ENCODE measurements at places on chromosomes 16 and 17. TPM values are rescaled to one million over a fixed set of nuclear protein-coding genes. Genes with fewer than 3 reads are reported as not detected.

The EIF1 gene
- total RNA-seq = 1,902 TPM

The EVI2B gene
- total RNA-seq = under 0.01 TPM

The USP7 gene
- total RNA-seq = 52.7 TPM

GRCh38 chr16:71214746-71215381 is 15.7 kb downstream of the HYDIN start:
- DNase-seq = peak; percentile 11

DNA sequence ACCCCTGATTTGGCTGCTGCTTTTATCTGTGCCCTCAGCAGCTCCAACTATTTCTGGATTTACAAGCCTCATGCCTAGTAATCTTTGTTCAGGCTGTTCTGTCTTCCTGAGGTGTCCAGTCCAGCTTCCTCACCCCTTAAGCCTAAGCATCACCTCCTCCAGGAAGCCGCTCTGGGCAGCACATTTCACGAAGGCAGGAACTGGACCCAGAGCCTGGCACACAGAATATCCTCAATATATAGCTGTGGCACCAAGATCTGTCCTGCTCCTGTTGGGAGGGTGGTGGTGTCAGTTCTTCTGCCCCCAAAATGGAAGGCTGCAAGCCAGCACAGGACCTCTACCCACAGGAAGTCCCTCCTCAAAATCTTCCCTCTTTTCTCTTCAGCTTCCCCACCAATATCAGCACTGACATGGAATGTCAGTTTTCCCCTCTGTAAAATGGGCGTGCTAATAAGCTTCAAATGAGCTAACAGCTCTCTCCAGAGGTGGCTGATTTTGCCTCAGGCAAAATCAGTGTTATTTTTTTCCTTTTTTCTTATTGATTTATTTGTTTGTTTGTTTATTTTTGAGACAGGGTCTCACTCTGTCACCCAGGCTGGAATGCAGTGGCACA is 6.9 kb upstream of the NEUROD2 start:
- DNase-seq = no peak

DNA sequence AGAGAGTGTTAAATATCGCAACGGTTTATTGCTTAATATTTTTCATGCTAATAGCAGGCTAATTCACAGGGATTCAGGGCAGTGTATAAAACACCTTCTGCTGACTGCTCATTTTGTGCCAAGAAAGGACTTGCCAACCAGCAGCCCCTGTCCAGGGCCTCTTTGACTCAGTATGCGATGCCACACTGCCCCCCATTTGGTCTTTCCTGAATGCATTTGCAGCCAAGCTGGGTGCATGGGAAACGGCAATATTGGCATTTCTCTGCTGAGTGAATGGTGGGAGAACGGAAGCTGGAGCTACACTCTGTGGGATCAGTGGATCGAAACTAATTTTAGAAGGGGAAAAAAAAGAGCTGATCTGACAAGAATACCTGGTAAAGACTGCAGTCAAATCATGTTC is 152.9 kb upstream of the C16orf82 start:
- DNase-seq = no peak

DNA sequence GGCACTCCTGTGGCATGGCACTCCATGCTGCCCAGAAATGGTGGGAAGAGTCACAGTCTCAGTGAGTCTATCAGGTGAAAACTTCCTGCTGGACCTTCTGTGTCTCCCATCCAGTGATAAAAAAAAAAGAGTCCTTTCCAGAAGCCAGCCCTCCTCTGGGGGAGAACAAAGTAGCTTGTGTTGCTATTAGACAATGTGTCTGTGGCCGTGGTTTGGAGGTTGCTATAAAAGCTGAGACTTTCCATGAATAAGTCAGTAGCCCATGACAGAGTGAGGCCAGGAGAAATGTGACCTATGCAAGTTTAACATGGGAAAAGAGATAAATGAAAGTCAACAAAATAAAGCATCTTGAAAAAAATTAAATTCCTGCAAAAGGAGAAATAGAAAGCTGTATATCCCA is 250.7 kb upstream of the MON1B start:
- DNase-seq = no peak

DNA sequence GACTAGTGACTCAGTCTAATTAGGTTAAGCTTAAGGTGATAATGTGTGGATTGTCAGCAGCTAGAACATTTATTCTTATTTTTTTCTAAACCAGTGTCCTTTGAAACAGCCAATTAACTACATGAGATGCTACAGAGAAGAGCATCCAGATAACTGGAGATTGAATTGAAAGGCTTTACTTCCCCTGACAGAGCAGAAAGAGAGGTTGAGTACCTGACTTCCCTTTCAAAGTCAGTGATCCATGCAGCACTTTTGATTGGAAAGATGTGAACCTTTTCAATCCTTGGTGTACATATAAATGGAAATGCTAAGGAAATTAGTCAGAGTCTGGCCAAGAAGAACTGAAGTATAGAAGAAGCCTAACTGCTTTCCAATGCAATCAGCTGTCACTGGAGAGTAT is 653.8 kb downstream of the CDH8 start:
- DNase-seq = no peak

- no peak for DNase-seq
These were observed 37.1 kb upstream of the LHX1 start for GRCh38 chr17:36900160-36900512.

GRCh38 chr16:69564845-69565670 is 708 bp upstream of the NFAT5 start:
- DNase-seq = peak; percentile 16

DNA sequence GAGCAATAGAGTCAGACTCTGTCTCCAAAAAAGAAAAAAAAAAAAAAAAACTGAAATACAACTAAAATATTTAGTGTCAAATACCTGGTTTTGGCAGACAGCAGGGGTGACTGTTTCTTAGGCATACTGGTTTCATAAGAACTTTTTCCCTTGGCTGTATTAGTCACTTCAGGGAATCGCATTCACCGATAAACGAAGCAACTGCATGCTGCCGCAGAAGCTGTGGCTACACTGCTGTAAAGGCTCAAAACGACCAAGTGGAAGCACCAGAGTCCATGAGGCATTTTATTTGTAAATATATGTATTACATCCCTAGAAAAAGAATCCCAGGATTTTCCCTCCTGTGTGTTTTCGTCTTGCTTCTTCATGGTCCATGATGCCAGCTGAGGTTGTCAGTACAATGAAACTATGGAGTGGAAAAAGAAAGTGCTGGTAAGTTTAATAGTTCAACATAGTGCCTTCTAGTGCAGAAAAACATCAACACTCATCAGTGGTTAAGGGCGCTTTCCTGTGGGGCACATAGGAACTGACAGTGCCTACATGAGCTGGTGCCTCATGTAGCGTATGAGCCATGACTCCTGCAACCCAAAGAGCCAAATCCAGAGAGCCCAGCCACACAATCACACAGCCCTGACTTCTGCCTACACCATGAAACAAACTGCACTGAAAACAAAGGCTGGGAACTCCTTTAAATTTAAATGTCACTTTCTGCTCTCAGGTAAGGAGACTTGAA is 7.3 kb downstream of the RPS15A start:
- no peak for DNase-seq

Measured in mammary epithelial cell (primary cell).